Amniotic epithelial cell (primary cell): ENCODE measurements at places on chromosomes 4 and X.

- DNase-seq, result no peak
Observed at GRCh38 chr4:6495736-6496135, 23.3 kb upstream of the PPP2R2C start.

DNA sequence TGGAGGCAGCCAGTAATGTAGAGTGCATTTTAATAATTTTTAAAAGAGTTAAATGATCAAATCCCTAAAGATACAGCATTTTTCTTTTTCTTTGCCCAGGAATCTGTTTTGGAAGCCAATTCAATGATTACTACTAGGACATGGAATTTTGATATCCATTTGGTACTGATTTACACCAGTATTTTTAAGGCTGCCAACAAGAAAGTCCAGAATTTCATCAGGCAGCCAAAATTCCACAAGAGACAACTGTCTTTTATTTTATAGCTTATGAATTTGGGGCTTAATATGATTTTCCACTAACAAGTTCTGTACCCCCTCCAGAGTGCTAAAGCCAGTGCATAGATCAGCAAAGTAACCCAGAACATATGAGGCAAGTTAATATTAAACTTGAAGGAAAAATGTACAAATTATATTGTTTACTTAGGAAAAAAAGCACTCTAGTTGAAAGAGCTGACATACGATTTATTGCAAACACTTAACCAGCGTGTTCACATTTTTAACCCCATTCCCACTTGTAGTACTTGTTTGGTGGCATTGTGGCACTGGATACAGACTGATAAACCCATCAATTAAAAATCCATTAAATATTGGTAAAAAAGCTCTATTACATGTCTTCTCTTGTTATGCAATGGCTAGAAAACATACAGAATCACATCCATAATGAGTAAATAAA is 259.7 kb downstream of the DCHS2 start:
- DNase-seq, result no peak

- peak; percentile 13 for DNase-seq
Observed at GRCh38 chrX:8783097-8783713, 18.0 kb downstream of the FAM9A start.

DNA sequence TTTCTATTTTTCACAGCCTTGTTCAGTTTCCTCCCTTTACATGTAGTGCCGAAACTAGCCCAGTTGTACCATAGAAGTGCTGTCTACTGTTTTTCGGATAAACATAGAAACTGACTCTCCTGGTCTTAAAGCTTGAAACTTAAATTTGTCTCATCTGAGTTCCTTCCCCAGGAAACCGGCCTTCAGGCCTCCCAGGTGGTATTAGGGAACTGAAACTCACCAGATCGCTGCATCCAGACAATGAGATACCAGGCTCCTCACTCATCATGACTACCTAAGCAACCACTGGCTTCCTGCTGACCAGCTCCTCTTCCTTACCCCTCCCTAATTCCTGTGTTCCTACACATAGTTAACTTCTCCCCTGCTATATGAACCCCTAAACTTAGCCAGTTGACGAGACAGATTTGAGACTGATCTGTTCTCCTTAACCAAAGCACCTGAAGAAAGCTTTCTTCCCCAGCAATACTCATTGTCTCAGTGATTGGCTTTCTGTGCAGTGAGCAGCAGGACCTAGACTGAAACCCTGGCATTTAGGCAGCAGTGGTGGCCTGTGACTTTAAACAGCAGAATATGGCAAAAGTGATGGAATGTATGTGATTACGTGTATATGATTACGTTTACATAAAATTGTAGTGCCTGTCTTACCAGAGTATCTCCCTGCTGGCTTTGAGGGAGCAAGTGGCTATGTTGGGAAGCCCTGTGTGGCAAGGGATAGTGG is 959.1 kb upstream of the LCORL start:
- no peak for DNase-seq

DNA sequence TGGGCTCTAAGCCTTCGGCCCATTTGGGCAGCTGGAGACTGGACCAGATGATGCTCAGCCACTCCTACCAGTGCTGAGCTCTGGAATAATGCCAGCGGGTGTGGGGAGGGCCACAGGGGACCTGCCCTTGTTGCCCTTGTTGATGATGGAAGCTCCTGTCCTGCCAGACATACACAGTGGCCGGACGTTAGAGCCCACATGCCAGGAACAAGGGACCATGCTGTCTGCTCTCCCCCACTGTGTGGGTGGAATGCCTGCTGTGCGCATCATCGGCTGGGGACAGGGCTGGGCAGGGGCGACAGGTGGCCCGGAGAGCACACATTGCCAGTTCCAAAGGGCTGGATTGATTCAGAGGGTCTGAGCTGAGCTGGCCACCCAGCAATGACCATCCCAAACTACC is 2.0 kb downstream of the ABLIM2 start:
- no peak for DNase-seq
